HepG2 (cell line): ENCODE measurements at places on chromosomes 12 and 14. TPM values are rescaled to one million over a fixed set of nuclear protein-coding genes. Genes with fewer than 3 reads are reported as not detected.

GRCh38 chr14:51663783-51664326 lies 12.1 kb downstream of the FRMD6 start:
- no peak for DNase-seq

GRCh38 chr12:9331218-9331626 lies 123.0 kb upstream of the PZP start:
- DNase-seq: peak; percentile 44

DNA sequence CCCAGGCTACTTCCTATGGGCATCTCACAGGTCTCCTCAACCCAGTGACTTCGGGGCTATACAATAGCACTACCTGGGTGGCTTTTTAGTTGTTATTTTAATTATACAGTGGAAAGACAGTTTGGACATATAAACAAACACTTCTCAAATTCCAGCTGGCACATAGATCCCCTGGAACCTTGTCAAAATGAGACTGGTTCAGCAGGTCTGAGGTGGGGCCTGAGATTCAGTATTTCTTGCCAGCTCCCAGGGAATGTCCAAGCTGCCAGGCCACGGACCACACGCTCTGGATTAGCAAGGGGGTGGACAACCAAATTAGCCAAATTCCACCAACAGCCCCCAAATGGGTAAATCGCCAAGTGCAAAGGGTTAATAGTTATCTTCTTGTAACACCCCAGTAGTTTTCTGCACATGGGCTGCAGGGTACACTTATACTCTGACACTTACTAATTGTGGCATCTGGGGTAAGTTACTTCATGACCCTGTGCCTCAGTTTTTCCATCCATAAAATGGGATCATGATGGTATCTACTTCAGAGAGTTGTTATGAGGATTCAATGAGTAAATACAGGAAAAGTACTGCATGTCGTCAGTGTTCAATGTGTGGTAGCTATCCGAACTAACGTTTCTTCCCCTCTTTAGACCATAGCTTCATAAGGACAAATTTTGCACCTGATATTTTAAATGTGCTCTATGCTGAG lies 789.4 kb upstream of the TBX3 start:
- no peak for DNase-seq

GRCh38 chr14:22185191-22185590 lies 403.8 kb downstream of the DAD1 start:
- peak; percentile 24 for DNase-seq

ADAMTS20 gene
- not detected in 2 replicates for polyA plus RNA-seq

DNA sequence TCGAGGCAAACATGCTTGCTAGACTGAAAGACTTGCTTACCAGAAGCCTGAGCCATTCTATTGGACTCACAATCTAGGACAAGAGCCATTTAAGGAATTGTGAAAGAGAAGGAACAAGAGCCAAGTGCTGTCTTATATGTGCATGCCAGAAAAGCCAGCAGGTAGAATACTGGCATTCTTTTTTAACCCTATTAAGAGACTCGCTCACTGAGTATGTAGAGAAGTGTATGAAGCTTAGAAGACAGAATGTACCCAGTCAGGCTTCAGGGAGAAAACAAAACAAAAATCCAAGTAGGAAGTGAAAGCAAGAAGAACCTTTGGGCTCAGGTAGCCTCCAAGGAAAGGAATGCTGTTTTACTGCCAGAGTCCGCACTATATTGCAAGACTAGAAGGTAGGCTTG lies 65.9 kb downstream of the DCAF5 start:
- DNase-seq: no peak

GRCh38 chr12:51926718-51927117 lies 19.4 kb downstream of the ACVRL1 start:
- peak; percentile 23 for DNase-seq

- no peak for DNase-seq
Measured at GRCh38 chr12:111792155-111792855, 25.6 kb downstream of the ALDH2 start.

DNA sequence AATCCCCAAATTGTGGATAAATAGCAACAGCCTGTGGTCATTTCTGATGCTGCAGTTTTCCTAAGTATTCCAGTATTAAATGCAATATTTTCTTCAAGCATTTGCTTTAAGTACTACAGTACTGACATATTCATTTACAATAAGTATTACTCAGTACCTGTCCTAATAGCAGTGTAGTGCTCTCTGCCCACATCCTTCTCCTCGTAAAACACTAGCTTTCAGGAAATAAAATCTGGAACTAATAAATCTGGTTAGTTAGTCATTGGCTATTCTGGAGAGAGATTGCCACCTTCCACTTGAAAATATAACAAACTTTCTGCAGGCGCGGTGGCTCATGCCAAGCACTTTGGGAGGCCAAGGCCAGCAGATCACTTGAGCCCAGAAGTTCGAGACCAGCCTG lies 441.5 kb downstream of the PRKD1 start:
- DNase-seq: no peak

- no peak for DNase-seq
Measured at GRCh38 chr12:27550653-27550975, 26.6 kb downstream of the PPFIBP1 start.

DNA sequence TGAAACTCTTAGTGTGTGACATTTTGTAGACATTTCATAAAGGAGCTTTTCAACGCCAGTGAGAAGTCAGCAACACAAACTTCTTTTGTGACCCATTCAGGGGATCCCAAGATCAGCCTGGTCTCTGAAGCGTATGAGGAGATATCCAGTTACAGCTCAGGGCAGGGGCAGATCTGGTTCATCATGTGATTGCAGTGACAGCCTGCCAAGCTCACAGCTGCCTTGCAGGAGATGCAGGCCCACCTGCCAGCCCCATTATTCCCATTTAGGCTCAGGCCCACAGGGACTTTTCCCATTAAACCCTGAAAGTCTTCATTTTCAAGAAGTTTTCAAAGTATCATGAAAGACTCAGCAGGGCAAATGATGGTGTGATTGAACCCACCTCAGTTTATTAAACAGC lies 38.3 kb downstream of the SRGAP1 start:
- DNase-seq: no peak

DNA sequence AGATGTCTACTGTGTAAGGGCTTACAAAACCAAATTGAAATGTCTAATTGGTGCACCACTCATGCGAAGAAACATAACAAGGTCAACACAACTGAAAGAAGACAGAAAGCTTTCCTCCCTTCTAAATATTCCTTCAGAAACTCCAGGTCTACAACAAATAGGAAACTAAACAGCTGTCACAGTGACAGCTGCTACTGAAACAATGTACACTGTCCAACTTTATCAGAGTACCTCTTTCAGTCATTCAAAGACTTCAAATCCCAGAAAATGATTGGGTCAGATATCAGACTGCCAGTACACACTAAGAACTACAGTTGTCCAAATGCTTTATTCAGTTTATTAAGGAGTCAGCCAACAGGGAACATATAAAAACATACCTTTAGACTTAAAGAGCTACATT lies 35.2 kb downstream of the CEP128 start:
- no peak for DNase-seq

- no peak for DNase-seq
Measured at GRCh38 chr12:96220902-96221301, 26.7 kb downstream of the ELK3 start.

GRCh38 chr12:615620-616019 lies 47.6 kb downstream of the NINJ2 start:
- no peak for DNase-seq

KRT75 gene
- not detected in 2 replicates for polyA plus RNA-seq
